ENCODE measurements at places on chromosomes 6 and 20.

- DNase-seq: peak; percentile 56
These were observed 2.9 kb downstream of the TNNC2 start for GRCh38 chr20:45823949-45824835.

DNA sequence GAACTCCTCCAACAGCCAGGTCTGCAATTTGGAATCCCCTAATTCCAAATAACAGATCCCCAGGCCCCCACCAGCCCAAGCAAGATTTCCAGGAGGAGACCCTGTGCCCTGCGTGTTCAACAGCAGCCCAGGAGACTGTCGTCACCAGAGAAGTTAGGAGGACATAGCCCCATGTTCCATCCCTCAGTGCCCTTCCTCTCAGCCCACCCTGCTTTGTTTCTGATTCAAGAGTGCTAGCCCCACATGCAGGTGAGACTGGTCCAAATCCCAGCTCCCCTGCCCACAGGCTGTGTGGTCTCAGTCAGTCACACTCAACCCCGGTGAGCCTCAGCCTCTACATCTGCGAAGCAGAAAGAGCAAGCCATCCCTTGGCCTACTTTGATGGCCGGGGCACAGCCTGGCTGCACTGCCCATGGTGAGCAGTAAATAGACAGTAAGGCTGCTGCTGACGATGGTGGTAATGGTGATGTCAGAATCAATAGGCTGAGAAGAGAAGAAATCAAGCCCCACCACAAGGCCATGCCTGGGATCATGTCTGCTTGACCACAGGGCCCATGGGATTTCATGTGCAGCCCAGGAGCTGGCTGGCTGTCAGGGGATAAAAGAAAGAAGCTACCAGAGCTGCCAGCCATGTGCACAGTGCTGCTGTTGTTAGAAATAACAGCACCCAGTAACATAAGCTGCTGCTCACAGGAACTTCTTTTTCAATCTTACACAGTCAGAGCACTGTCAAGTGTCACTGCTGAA, 51.5 kb upstream of the NXT1 start:
- no peak for DNase-seq

- DNase-seq: no peak
These were observed 713.1 kb downstream of the HDGFL1 start for GRCh38 chr6:23282252-23283021.

GRCh38 chr20:23048283-23049200, 930 bp downstream of the THBD start:
- DNase-seq: no peak

- no peak for DNase-seq
These were observed at the start of gene TUBB2B for GRCh38 chr6:3227363-3228045. TSS of gene TUBB2B (minus strand) at chr6:3227653. CDS start at chr6:3227543, 110 bp downstream.

DNA sequence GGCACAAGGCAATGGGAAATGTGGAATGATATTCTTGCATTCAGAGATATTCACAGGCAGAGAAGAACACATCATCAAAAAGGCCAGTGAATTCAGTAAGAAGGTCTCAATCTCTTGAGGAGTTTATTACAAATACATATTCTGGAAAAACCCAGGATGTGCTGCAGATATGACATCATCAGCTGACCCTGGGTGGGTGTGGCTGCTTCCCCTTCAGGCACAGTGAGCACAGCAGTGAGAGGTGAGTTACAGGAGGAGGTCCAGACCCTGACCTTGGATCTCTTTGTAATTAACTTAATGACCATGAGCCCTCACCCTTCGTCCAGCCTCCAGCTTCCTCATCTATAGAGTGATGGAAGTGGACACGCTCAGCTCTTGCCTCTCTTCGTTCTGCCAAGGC, 147.5 kb upstream of the SYNDIG1 start:
- DNase-seq: no peak

- DNase-seq: no peak
These were observed 79.4 kb downstream of the BMP6 start for GRCh38 chr6:7805078-7805849.

GRCh38 chr20:5843054-5843592, 92.9 kb downstream of the SHLD1 start:
- DNase-seq: peak; percentile 58

GRCh38 chr20:39112178-39112743, 150.1 kb downstream of the DHX35 start:
- DNase-seq: no peak

DNA sequence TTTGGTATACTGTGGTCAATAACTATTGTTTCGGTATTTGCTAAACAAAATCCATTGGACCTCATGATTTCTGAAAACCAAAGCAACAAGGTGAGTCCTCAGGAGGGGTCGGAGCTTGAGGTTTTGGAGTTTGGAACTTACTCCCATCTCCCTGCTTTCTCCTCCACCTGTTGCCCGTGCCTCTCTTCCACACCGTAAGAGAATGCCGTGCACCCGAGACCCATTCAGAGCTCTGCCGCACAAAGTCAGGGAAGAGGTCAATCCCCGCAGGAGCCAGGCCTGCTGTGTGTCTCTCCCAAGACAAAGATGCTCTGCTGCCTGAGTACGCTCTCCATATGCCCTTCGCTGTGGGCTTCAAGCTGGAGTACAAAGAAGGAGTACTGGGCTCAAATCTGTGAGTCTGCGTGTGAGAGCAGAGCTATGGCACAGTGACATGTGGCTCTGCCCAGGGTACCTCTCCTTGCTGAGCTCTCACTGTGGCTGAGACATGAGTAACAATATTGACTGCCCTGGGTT, 23.9 kb downstream of the PXDC1 start:
- no peak for DNase-seq

DNA sequence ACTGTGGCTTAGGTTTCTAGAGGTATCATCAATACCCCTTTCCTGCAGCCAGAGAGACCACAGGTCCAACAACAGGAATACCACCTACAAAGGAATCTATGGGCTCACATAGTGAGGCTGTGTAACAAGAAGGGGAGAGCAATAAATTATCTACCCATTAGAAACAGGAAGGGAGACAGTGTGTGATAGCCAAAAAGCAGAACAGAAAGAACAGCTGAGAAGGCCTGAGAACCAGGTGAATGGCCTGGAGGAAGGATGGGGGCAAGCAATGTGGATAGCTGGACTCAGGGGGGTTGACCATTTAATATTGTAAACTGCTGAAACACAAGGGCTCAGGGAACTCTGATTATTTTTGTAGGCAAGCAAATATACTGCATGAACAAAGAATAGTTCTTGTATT, 628.2 kb downstream of the COL12A1 start:
- no peak for DNase-seq

- DNase-seq: no peak
These were observed 10.5 kb downstream of the C6orf136 start for GRCh38 chr6:30657454-30657853.

DNA sequence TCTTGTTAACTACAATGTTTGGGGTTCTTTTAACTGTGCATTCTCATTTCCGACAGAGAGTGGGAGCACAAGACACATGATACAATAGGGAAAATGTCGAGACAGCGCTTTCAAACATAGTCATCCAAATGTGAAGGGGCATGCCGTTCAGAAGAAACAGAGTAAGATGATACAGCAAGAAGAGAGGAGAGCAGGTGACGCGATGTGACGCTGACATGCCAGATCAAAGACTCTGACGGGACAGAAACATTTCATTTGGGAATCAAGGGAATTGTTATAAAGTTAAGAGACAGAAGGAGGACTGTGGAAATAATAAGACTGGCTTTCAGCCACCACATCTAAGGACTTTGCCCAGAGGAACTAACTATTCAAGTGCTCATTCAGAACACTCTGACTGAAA, 117.4 kb downstream of the FAXC start:
- DNase-seq: no peak

GRCh38 chr6:16434885-16435284, 196.5 kb downstream of the GMPR start:
- DNase-seq: peak; percentile 48

DNA sequence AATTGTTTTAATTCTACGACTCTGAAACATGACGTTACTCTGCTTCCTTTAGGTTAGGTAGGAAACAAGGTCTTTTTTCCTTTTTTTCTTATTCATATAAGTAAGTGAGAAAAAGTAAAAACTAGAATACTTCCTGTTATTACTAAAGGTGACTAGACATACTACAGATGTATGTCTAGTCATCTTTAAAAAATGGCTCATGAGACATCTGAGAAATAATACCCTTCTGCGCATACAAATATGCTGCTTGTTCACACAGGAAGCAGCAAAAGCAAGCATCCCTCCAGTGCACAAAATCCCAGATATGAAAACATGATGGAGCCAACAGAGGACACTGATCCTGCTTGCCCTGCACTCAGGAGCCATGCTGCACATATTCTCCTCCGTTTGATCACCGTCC, 699.1 kb downstream of the EPM2A start:
- no peak for DNase-seq

GRCh38 chr20:45429618-45430017, 13.7 kb downstream of the PIGT start:
- DNase-seq: no peak

GRCh38 chr6:64926051-64926450, 781.0 kb downstream of the EYS start:
- no peak for DNase-seq

DNA sequence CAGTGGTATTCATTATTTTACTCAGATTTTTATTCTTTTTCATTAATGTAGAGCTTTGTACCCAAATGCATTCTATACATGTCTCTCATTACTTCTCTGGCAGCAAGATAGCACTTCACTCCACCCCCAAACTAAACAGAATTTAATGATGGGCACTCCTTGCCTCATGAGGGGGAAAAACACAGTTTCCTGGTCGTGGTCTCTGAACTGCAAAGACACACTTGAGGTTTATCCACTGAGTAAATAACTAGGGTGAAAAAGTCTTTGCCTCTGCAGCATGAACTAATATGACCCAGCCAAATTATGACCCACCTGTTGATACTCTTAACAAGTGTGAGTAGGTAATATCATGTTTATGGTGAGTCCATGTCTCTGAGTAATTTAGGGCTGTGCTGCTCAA, 785.2 kb upstream of the FLRT3 start:
- no peak for DNase-seq

DNA sequence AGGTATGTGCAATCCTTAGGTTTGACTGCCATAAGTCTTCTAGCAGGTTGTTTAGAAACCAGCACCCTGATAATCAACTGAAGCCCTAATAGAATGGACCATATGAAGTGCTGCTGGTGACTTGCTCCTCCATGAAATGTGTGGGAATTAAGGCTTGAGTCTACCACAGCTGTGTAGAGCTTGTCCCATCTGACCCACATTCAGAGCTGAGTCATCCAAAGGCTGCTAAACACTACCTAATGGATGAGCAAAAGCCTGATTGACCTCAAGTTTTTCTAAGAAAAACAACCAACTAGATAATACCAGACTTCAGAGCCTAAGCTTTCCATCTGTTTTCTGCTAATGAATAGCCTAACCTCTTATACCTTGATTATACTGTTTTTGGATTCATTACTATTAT, 120.3 kb upstream of the MOCS1 start:
- DNase-seq: no peak

- no peak for DNase-seq
These were observed 2.6 kb upstream of the ANKRD6 start for GRCh38 chr6:89430201-89430962.

DNA sequence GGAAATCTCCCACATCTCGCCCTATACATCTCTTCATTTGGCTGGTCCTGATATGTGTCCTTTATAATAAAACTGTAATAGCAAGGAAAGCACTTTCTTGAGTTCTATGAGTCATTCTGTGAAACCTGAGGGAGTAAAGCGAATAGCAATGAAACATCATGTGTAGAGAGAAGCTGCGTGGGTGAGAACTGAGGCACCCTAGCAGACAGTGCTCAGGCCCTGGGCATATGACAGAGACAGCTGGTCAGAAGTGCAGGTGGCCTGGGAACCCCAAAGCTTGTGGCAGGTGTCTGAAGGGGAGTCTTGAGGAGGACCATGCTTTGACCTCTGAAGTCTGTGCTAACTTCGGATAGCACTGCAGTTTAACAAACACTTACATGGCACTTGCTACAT, 1.3 kb upstream of the BLOC1S5 start:
- DNase-seq: no peak

DNA sequence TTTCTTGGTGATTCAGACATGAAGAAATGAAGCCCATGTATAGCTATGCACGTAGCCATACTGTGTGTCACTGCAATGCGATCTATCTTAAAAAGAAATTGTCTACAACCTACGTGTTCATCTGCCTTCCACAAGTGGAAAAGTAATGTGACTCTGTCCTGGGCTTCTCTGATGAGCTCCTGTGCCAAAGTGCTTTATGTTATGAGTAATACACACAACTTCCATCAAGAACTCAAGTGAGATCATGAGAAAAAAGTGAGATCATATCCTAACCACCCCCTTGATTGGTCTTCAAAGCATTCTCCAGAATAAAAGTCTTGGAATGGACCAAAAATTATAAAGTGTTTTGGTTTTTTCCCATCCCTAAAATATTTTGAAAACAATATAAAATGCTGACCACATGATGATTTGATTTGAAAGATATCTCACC, 114.3 kb downstream of the DST start:
- DNase-seq: no peak

DNA sequence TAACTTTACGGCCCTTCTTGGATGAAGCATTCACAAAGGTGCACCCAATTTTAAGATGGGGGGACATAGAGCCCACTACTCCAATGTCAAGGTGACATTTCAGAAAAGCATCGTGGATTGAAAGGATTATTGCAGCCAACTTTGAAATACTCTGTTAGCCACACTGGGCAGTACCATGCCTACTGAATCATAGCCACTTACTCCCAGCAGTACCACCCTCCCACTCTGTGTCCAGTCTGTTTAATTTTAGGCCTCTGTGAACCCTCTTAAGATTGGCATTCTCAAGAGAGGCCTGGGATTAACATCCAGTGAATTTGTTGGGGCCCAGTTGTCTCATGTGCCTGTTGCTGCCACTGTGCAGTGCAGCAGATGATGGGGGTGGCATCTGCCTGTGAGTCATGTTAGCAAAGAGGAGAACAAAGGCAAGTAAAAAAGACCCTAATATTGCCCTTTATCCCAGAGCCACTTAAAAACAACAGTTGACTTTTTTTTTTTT, 11.2 kb upstream of the HDAC2 start:
- DNase-seq: no peak

- DNase-seq: peak; percentile 9
These were observed 97.8 kb downstream of the PACRG start for GRCh38 chr6:162825597-162825996.

- DNase-seq: no peak
These were observed 613.9 kb upstream of the ARID1B start for GRCh38 chr6:156163311-156163710.

GRCh38 chr20:25696371-25697131, at the start of gene ZNF337:
TSS of gene ZNF337 (minus strand) at chr20:25696853. CDS start at chr20:25686417, 10,436 bp downstream.
- DNase-seq: peak; percentile 94

DNA sequence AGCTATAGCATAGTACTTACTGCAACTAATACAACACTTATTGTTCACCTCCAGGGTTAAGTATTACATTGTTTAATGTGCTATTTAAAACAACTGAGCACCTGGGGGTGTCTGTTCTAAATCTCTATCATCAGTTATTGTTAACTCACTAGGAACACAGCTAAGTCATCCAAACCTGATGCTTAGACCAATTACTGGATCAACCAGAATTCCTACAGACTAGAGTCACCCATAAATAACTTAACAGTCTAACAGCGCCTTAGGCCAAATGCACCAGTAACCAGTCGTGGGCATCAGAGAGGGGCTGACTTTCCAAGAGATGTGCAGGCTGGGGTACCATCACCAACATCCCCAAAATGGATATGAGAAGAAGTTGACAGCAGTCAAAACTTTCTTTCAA, 110.7 kb downstream of the ADTRP start:
- no peak for DNase-seq

GRCh38 chr20:35312318-35312717, 20.1 kb upstream of the FAM83C start:
- DNase-seq: no peak

- peak; percentile 24 for DNase-seq
These were observed 2.8 kb downstream of the KCNQ5 start for GRCh38 chr6:72624557-72625160.

- DNase-seq: peak; percentile 3
These were observed 26.7 kb upstream of the TFAP2B start for GRCh38 chr6:50791900-50792508.

GRCh38 chr6:30913721-30914075, 340 bp upstream of the VARS2 start:
- DNase-seq: no peak

All from CD4-positive, alpha-beta T cell treated with Interleukin-12 subunit alpha and Interleukin-12 subunit beta, for 1 hour (primary cell).